Esophagus mucosa (tissue), 1 donor: ENCODE measurements at places on chromosomes 7 and 10. TPM values are rescaled to one million over a fixed set of nuclear protein-coding genes. Genes with fewer than 3 reads are reported as not detected.

Gene SPDYE5
- total RNA-seq: not detected

Gene TMEM273
- total RNA-seq: 3.8 TPM

Gene LRIT1
- total RNA-seq: not detected

Gene NUTM2A
- 0.40 TPM for total RNA-seq

Gene KRIT1
- total RNA-seq: 21.7 TPM

Gene EEPD1
- 2.9 TPM for total RNA-seq

Gene PTF1A
- not detected for total RNA-seq
